ENCODE measurements at places on chromosomes 5 and 9.

GRCh38 chr5:154498994-154499393 lies 21.0 kb upstream of the HAND1 start:
- DNase-seq, result no peak

GRCh38 chr5:158995694-158996173 lies 104.0 kb downstream of the EBF1 start:
- DNase-seq, result no peak

- DNase-seq, result no peak
Measured at GRCh38 chr9:36847781-36848673, 186.0 kb downstream of the PAX5 start.

DNA sequence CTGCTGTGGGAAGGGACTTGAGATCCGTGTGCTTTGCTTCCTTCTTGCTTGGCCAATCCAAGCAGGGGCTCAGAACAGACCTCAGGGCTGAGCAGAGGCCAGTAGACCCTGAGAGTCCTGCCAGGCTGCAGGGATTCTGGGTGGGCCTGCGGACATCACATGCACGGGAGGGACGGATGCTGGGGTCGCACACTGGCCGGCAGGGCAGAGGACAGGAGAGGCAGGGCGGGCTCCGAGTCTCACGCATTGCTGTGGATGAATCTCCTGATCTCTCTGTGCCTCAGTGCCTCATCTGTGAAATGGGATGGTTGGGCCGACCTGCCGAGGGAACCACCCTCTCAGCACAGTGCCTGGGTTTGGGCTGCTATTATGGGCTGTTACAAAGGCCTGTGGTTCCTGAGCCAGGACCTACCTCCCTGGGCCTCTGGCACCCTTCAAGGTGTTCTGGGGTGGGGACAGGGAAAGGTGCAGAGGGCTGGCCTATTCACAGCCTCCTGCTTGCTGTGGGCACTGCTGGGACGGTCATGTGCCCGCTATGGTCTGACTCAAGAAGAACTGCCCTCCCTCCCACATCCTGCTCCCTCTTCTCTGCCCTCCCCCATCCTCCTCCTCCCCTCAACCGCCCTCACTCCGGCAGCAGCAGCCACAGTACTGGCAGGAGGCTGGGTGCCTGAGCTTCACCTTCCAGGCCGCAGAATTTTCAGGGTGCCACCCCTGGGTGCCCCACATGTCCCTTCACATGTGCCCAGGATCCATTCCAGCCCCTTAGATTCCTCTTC lies 43.3 kb downstream of the NCS1 start:
- DNase-seq, result no peak

- DNase-seq, result peak; percentile 26
Measured at GRCh38 chr9:78866207-78867132, 569.5 kb downstream of the PSAT1 start.

GRCh38 chr5:9622971-9623421 lies 7.2 kb downstream of the TAS2R1 start:
- peak; percentile 1 for DNase-seq

GRCh38 chr5:5246736-5247135 lies 106.6 kb downstream of the ADAMTS16 start:
- no peak for DNase-seq

GRCh38 chr5:65171645-65172044 lies 310.1 kb downstream of the ADAMTS6 start:
- no peak for DNase-seq

DNA sequence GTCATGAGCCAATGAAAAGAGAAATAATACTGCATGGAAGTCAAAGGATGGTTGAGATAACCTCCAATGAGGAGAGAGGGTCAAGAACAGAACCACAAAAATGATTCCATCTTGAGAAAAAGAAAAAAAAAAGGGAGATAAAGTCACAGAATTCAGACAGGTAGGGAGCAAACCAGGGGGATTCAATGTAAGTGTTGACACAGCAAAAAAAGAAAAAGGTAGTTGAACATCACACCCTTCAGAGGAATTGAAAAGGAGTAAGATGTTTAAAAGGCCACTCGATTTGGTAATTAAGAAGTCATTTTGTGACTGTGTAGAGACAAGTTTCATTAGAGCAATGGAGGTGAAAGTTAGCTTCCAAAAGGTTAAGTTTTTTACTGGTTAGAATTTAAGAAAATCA lies 79.3 kb downstream of the ERP44 start:
- DNase-seq, result no peak

GRCh38 chr5:125848751-125849150 lies 574.5 kb upstream of the GRAMD2B start:
- no peak for DNase-seq

GRCh38 chr9:131528186-131528585 lies 2.9 kb downstream of the UCK1 start:
- DNase-seq, result no peak

DNA sequence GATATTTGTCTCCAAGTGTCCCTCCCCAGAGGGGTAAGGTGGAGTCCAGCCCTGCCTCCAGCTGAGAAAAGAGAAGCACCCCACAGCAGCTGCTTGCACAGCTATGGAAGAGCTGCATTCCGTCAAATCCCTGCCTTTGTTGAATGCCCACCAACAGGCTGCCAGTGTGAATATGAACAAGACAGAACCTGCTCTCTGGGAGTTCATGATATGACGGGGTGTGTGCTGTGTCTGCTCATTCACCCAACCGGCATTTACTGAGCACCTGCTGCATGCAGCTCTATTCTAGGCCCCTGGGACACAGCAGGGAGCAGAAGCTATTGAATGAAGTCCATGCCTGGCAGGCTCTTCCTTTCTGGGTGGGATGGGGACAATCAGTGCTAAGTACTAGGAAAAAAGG lies 238.8 kb downstream of the GADD45G start:
- no peak for DNase-seq

DNA sequence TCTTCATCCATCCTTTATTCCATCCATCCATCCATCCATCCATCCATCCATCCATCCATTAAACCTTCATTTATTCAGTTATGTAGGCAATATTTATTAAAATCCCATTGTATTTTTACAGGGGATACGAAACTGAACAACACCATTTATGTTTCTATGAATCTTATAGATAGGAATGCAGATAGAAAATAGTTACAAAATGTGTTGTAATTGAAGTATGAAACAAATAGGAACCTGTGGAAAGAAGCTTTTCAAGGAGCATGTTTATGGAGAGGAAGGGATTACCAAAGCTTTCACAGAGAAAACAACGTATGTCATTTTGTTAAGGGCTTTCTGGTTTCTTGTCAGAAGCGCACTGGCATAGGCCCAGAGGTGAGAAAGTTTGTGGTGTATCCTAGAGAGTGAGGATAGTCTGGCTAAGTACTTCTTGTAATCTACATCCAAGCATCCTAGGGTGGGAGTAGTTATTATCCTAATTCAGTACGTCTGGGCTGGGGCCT lies 184.0 kb downstream of the CNTLN start:
- no peak for DNase-seq

DNA sequence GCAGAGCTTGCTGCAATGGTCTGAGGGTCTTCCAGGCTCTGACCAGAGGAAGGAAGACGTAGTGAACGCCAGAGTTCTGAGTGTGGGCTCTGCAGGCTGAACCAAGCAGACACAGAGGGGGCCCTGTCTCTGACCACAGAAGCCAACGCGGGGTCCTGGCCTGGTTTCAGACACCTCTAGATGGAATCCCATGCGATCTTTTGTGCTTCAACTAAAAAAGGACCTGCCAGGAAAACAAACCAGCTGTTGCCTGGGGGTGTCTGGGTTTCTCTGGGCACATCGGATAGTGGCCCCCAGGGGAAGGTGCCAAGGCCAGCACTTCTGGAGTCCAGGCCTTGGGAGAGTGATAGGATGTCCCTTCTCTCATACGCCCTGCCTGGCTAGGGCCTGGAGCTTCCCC lies 12.9 kb downstream of the PRDM12 start:
- DNase-seq, result no peak

DNA sequence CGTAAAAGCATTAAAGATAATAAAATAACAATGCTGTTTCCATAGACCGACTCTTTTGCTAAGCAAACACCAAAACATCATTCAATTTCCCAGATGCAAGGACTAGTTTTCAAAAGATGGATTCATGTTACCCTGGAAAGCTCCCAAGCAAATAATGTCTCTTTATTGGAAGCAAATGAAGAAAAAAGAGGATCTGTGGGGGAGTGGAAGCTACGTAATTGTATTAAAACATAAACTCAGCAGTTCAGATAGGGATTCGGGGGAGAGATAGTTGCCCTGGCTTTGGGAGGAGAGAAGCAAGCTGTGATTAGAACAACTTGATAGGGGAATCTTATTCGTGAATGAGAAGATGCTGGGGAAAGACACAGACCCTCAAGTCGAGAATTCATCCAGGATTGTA lies 491.0 kb upstream of the CLINT1 start:
- DNase-seq, result peak; percentile 2

DNA sequence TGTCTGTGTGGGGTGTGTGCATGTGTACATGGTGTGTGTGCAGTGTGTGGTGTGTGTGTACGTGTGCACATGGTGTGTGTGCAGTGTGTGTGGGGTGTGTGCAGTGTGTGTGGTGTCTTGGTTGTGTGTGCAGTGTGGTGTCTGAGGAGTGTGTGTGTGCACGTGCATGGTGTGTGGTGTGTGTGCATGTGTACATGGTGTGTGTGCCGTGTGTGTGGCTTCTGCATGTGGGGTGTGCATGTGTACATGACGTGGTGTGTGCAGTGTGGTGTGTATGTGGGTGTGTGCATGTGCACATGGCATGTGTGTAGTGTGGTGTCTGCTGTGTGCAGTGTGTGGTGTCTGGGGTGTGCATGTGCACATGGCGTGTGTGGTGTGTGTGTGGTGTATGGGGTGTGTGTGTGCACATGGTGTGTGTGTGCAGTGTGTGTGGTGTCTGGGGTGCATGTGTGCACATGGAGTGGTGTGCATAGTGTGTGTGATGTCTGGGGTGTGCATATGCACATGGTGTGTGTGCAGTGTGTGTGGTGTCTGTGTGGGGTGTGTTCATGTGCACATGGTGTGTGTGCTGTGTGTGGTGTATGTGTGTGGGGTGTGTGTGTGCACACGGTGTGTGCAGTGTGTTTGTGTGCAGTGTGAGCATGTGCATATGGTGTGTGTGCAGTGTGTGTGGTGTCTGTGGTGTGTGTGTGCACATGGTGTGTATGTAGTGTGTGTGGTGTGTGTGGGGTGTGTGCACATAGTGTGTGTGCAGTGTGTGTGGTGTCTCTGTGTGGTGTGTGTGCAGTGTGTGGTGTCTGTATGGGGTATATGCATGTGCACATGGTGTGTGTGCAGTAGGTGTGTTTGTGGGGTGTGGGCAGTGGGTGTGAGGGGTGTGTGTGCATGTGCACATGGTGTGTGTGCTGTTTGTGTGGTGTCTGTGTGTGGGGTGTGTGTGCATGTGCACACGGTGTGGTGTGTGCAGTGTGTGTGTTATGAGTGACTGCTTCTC lies 40.6 kb upstream of the ZNG1F start:
- no peak for DNase-seq

- no peak for DNase-seq
Measured at GRCh38 chr5:79418276-79418675, 95.7 kb downstream of the HOMER1 start.

DNA sequence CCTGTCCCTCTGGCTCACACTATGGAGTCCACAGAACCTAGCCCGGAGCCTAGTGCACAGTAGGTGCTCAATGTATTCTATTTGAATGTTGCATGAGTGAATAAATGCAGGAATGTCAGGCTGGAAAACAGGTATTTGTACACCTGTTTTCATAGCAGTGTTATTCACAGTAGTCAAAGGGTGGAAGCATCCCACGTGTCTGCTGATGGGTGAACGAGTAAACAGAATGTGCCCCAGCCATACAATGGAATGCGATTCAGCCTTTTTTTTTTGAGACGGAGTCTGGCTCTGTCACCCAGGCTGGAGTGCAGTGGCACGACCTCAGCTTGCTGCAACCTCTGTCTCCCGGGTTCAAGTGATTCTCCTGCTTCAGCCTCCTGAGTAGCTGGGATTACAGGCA lies 31.5 kb upstream of the IER5L start:
- DNase-seq, result no peak

DNA sequence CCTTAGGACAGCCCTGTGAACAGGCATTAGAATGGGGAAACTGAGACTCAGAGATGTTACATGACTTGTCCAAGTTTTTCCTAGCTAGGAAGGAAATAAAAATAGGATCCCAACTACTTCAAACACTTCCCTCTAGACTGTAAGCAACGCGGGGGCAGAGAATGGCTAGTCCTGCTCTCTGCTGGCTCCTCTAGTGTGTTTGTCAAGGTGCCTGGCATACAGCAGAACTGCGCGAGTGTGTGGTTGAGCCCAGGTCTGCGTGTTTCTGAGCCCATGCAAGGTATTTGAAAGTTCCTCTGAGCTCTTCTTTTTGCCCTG lies 152.5 kb downstream of the MACROH2A1 start:
- DNase-seq, result no peak

GRCh38 chr9:38358390-38359296 lies 33.9 kb upstream of the ALDH1B1 start:
- DNase-seq, result no peak

DNA sequence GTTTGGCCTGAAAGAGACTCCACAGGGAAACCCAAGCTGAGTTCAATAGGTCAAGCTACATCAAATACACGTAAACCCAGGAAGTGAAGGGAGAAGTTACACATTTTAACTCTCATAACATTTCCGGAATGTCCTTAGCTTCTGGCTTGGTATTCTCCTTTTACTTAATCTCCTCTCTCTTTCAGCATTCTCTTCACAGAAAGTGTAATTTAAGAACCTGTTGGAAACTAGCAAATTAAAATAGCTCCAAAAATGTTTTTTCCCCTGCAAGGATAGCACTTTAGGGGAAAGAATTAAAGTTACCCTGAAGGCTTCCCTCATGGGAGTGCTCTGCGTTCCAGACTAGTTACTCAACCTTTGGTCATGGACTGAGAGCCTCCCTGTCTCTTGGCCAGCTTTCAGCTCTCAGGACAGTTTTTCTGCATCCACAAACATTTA lies 292.7 kb upstream of the TARS1 start:
- DNase-seq, result peak; percentile 83

DNA sequence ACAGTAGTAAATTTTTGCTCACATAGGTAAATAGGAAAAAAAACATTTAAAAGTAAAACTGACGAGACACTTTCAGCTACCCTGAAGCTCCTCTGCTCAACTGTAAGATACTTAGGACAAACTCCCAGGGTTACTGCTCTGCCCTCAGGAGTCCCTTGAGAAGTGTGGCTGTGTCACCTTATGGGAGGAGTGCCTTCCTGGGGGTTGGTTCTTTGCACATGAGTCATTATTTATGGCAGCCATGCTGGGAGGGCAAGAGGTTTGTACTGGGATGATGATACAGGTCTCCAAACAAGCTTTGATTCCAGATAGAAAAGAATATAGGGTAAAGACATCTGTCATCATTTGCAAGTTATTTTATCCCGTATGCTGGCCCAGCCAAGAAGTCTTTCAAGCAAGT lies 45.9 kb downstream of the TTC1 start:
- no peak for DNase-seq

DNA sequence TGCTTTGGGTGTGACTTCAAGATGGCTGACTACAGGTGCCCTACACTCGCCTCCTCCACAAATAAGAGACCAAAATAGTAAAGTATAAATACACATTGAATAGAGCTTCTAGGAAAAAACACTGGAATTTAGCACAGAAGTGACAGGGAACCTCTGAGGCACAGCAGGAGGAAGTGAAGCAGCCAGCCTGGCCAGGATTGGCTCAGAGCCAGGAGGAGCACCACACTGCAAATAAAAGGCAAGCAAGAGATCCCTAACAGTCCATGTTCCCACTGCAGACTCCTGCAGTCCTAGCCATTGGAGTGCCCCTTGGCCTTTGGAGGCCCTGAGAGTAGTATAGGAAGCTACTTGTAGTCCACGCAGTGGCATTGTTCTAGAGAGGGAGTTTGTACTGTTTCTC lies 186.7 kb upstream of the TLX3 start:
- DNase-seq, result no peak
